HT-29 (cell line): ENCODE measurements at places on chromosomes 3 and 15. TPM values are rescaled to one million over a fixed set of nuclear protein-coding genes. Genes with fewer than 3 reads are reported as not detected.
A peak's percentile ranks its signal among the peaks of the same experiment; 100 is the strongest.

The CELF6 gene
- total RNA-seq, result 0.31 and 0.55 TPM in 2 replicates

The PRSS50 gene
- not detected in 2 replicates for total RNA-seq

The ARHGEF26 gene
- 8.3 and 11.3 TPM in 2 replicates for total RNA-seq

The NECTIN3 gene
- total RNA-seq, result 16.1 and 18.6 TPM in 2 replicates

The KLHL6 gene
- total RNA-seq, result not detected in 2 replicates

The GABRB3 gene
- total RNA-seq, result not detected in 2 replicates

The EFCAB12 gene
- total RNA-seq, result under 0.01 and 0.08 TPM in 2 replicates

The ARNT2 gene
- not detected in 2 replicates for total RNA-seq

The NR2E3 gene
- total RNA-seq, result 0.13 and 0.46 TPM in 2 replicates

The SOX2 gene
- not detected in 2 replicates for total RNA-seq

The SH2D7 gene
- 0.05 TPM in 1 of 2 replicates, not detected in the other for total RNA-seq

The ALPK3 gene
- total RNA-seq, result 66.1 and 73.9 TPM in 2 replicates

The IL12A gene
- 0.34 TPM in 1 of 2 replicates, not detected in the other for total RNA-seq

The PLA2G4E gene
- total RNA-seq, result not detected in 2 replicates

GRCh38 chr3:142120707-142121106 is 28.6 kb downstream of the TFDP2 start:
- DNase-seq, result no peak

DNA sequence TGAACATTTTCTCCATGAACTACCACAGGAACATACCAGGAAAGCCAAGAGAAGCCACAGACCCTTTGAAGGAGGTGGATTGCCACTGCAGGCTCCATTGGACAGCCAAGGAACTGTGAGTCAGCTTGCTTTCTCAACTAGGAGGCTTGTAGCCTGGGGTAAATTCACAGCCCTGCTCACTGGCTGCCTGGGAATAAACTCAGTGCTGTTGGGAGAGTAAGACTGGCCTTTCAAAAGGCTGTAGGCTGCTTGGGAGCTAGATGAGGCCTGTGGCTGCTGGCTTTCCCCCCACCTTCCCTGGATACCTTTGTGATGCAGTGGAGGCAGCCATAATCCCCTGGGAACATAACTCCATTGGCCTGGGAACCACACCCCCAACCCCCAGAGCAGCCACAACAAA is 223.5 kb upstream of the RBMS3 start:
- no peak for DNase-seq

DNA sequence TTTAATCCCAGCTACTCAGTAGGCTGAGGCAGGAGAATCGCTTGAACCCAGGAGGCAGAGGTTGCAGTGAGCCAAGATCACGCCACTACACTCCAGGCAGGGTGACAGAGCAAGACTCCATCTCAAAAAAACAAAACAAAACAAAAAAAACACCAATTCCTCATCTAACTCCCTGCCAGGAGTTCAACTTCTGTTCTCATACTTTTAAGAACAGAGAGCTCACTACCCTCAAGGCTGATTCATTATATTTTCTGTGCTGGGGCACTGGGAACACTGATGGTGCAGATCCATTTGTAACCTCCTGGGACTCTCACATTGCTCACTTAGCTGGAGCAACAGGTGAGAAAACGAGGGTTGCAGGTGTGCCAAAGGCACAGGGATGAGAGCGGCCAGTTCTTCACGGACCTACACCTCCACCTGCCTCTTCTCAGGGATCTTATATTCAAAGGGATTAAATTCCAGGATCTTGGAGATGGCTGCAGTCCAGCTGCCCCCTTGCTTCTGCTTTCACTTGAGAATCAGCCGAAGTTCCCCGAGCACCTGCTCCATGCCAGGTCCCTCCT is 12.3 kb upstream of the CSK start:
- no peak for DNase-seq

GRCh38 chr15:48811325-48811958 is 573 bp upstream of the CEP152 start:
- DNase-seq, result no peak

- no peak for DNase-seq
These were observed 59.5 kb upstream of the TIPARP start for GRCh38 chr3:156614642-156615511.

- no peak for DNase-seq
These were observed 26.6 kb downstream of the ACSBG1 start for GRCh38 chr15:78207641-78208340.

DNA sequence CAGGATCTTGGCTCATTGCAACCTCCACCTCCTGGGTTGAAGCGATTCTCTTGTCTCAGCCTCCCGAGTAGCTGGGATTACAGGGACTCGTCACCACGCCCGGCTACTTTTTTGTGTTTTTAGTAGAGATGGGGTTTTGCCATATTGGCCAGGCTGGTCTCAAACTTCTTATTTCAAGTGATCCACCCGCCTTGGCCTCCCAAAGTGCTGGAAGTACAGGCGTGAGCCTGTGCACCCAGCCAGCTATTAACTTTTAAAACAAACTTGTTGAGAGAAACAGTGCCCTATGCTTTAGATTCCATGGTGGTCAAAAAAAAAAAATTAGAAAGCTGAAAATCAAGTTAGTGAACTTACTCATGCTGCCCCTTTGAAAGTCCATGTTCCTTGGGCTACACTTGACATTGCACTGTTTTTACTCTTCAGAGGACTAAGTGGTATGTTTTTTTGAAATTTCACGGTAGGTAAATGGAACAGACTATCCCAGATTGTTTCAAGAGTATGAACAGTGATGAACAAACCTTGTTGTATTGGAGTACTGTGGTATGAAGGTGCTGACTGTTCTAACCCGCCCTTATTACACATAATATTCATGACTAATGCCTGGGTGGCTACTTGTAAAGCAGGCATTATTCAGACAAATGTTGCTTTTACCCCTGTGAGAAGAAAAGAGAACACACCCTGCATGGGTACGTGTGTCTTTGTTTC is 206.9 kb downstream of the KLHL25 start:
- no peak for DNase-seq

DNA sequence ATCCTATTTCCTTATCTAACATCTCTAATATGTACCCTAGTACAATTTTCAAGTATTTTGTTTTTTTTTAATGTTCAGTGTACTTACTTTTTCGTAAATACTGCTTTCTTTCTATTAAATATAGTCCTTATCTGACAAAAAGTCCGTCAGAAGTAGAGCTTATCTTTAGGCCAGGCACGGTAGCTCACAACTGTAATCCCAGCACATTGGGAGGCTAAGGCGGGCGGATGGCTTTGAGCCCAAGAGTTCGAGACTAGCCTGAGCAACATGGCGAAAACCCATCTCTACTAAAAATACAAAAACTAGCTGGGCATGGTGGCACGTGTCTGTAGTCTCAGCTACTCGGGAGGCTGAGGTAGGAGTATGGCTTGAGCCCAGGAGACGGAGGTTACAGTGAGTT is 41.1 kb downstream of the USP3 start:
- no peak for DNase-seq

DNA sequence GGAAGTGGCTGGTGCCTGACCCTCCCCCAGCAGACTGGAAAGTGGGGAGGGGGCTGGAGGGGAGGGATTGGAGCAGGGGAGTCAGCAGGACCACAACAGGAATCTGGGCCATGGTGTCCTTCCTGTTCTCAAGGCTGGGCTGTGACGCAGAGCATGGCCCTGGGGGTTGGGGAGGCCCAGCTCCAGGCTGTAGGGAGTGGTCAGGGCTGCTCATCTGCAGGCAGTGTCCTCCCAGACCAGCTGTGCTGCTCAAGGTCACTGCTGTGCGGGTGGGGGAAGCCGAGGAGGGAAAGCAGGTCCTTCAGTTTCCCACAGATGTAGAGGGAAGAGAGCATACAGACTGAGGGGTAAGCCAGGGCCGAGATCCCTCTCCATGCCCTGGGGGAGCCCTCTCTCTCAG is 40.7 kb downstream of the CYP11A1 start:
- DNase-seq, result no peak

GRCh38 chr3:192802957-192803899 is 75.9 kb upstream of the FGF12 start:
- DNase-seq, result peak; percentile 60

DNA sequence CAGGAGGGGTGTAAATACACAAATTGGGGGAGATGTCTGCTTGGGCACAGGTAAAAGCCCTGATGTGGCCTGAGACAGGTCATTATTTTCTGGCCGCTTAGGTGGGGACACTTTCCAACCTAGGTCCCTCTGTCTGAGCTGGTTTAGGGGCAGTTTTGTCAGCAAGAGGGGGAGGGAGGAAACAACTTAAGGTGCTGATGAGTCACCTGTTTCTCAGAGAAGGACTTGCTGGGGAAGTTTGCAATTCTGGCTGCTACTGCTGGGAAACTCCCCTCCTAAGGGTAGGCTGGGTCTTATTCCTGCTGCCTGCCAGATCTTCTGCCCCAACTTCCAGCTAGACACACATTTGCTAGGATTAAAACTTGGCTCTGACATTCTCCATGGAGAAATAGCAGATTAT is 4.8 kb upstream of the RHOV start:
- peak; percentile 51 for DNase-seq

DNA sequence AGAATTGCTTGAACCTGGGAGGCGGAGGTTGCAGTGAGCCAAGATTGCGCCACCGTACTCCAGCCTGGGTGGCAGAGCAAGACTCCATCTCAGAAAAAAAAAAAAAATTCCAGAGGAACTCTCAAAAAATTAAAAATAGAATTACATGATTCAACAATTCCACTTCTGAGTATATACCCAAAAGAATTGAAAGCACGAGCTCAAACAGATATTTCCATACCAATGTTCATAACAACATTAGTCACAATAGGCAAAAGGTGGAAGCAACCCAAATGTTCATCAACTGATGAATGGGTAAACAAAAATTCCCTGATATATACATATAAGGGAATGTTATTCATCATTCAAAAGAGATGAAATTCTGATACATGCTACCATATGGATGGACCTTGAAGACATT is 16.9 kb upstream of the MORF4L1 start:
- no peak for DNase-seq

DNA sequence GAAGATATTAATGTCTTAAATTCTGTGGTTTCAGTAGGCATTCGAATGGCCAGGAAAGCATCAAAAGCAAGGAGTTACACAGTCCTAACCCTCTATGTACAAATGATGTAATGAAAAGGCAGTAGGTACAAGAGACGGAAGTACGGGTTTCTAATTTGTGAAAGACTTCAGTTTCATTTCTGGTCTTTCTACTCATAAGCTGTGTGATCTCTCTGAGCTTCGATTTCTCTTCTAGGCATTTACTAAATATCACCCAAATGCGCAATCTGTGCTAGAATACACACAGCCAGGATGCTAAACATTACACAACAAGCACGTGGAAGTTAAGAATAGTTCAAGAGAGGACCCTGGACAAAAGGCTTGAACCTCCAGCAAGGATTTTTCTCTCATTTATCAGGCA is 17.9 kb upstream of the STIMATE start:
- no peak for DNase-seq
